ENCODE measurements at places on chromosomes 3 and 15.

DNA sequence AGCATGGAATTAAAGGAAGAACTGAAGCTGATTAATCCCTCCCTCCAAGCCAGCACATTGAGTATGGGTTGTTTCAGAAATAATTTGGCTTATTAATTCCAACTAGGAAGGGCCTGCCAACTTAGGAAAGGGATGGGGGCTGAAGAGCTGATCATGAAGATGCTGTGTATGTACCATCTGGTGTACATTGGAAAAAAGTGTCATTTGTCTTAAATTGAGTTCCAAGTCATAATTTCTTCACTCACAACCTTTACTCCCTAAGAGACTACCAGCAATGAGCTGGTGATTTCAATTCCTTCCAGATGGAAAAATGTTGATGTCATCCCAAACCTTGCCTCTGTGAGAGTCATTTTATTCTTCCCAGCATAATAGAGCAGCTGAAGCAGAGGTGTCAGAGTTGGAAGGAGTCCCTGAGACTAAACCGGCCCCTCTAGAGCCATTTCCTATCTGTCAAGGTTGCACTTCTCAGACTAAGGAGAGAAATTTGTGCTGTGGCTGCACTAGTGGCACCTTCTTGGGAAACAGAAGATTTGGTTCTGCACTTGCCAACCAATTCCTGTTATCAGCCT, 79.4 kb downstream of the GTPBP8 start:
- DNase-seq = no peak

DNA sequence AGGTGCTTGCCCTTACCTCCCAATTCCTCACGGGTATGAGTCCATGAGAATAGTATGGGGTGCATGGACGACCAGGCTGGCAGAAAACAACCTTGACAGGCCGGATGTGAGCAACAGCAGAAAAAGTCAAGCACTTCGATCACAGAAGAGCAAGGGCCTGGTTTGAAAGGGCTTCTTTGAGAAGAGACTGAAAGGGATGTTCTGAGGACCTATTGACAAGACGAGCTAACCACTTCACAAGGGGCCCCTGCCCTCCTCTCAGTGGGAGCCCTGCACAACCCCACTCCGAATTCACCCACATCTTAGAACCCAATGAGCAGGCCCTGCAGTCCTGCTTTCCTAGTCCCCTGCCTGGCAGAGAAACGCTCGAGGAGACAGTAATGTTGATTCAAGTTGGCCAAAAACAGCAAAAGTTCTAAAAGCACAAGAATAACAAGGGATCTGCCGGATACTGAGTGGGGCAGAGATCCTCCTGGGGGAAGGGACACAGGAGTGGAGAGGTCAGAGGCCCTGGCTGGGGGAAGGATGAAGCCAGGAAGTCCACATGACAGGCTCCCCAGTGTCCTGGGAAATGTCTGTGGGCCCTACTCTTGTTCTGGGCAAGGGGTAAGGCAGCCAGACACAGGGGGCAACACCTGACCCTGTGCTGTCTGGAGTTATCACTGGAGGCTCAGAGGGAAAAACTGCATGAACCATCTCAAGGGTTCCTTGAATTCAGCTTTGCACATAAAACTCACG, 14.8 kb upstream of the CX3CR1 start:
- DNase-seq = no peak

GRCh38 chr3:192494174-192494573, 233.2 kb downstream of the FGF12 start:
- no peak for DNase-seq

- DNase-seq = peak; percentile 61
Observed at GRCh38 chr3:153614563-153614962, 452.5 kb downstream of the RAP2B start.

- no peak for DNase-seq
Observed at GRCh38 chr15:99707473-99708270, 25.6 kb downstream of the LYSMD4 start.

DNA sequence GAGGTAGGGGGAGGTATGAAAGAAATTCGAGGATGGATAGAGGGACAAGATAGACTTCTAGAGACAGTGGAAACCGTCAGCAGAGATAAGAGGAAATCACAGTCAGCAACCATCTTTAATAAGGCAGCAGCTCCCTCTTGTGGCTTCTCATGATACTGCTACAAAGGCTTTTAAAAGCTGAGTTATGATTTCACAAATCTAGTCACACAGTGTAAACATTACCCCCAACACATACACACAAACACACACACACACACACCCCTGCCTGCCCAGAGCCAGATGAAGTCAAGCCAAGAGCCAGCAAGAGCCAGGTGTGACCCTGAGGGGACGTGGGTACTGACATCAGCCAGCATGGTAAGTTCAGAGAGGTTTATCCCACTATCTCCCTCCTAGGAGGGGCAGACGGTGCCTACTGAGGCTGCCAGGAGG, 18.9 kb upstream of the TGM5 start:
- DNase-seq = peak; percentile 80

GRCh38 chr15:101018450-101018849, 99.3 kb downstream of the LRRK1 start:
- no peak for DNase-seq

DNA sequence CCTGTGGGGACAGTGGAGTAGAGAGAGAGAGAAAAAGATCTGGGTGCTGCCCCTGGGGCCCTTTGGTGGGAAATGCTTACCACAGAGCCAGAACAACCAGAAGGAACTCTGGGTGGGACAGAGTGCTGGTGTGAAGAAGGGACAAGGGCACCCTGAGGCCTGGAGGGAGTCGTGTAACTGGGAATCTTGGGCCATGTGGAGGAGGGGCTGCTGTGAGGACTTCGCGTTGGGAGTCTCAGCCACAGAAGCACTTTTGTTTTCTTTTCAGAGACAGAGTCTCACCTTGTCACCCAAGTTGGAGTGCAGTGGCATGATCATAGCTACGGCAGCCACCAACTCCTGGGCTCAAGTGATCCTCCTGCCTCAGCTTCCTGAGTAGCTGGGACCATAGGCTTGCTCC, 24.3 kb downstream of the XYLB start:
- DNase-seq = no peak
